ENCODE measurements at places on chromosomes 13 and 19.

DNA sequence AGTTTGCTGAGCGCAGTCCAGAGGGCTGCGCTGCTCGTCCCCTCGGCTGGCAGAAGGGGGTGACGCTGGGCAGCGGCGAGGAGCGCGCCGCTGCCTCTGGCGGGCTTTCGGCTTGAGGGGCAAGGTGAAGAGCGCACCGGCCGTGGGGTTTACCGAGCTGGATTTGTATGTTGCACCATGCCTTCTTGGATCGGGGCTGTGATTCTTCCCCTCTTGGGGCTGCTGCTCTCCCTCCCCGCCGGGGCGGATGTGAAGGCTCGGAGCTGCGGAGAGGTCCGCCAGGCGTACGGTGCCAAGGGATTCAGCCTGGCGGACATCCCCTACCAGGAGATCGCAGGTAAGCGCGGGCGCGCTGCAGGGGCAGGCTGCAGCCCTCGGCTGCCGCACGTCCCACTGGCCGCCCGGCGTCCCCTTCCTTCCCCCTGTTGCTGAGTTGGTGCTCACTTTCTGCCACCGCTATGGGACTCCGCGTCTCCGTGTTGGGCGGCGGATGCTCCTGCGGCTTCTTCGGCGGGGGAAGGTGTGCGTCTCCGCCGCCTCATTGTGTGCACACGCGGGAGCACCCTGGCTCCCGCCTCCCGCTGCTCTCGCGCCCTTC lies 772 bp downstream of the GPC6 start:
- peak; percentile 9 for DNase-seq

DNA sequence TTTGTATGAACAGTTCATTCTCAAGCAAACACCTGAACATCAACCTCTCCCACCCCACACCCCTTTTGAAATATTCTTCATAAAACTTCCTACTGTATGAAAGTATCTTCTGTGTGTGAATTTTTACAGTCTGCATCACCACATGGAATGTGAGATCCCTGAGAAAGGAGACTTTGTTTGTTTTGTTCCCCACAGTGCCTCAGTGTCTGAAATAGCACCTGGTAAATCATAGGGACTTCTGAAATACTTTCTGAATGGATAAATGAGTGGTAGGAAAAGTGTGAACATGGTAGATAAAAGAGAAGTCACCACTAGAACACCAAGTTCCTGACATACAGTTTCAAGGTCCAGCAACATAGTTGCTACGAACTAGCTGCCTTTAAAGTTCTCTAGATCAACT lies 1071.2 kb downstream of the EFNB2 start:
- no peak for DNase-seq

DNA sequence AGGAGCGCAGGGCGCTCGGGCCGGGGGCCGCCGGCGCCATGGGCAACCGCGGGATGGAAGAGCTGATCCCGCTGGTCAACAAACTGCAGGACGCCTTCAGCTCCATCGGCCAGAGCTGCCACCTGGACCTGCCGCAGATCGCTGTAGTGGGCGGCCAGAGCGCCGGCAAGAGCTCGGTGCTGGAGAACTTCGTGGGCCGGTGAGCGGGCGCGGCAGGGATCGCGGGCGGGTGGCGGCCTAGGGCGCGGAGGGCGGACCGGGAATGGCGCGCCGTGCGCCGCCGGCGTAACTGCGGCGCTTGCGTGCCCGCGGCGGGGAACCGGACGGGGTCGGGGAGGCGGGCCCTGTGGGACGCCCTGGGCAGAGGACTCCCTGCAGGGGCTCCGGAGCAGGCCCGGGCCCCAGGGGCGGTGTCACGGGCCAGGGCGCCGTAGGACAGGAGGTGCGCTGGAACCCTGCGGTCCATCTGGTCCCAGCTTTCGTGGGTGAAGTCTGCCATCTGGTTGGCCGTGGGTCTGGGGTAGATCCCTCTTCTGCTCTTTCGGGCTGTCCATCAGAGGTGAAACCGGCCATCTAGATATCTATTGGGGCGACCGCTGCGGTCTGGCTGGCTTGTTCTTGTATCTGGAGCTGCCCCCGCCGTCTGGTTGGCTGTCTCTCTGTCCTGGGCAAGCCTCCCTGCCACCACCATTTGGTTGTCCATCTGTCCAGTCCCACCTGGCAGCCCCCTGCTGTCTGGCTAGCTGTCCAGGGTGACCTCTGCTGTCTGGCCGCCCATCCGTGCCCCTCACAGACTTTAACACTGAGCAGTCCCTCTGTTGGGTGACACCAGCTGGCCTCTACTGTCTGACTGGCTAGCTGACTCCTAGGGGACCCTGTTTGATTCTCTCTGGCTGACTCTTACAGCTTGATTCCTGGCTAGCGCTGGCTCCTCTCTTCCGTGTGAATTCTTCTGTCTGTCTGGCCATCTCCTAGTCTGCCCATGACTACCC lies 622 bp downstream of the DNM2 start:
- DNase-seq: no peak

DNA sequence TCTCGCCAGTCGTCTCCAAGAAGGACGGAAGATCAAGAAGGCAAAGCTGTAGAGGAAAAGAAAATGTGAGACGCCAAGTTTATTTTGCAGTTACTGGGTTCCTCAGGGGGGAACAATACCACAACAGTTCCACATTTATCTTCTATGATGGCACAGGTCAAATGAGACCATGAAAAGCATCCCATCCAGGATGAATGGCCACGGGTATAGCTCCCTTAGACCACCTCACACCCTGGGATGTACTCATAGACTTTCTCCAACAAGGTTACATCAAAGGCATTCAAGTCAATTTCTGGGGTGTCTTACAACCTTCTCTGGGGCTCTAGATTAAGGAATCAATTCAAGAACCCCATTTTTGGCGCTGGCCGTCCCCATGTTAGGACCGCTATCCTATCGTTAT lies 4.5 kb downstream of the PEG3 start:
- DNase-seq: no peak

DNA sequence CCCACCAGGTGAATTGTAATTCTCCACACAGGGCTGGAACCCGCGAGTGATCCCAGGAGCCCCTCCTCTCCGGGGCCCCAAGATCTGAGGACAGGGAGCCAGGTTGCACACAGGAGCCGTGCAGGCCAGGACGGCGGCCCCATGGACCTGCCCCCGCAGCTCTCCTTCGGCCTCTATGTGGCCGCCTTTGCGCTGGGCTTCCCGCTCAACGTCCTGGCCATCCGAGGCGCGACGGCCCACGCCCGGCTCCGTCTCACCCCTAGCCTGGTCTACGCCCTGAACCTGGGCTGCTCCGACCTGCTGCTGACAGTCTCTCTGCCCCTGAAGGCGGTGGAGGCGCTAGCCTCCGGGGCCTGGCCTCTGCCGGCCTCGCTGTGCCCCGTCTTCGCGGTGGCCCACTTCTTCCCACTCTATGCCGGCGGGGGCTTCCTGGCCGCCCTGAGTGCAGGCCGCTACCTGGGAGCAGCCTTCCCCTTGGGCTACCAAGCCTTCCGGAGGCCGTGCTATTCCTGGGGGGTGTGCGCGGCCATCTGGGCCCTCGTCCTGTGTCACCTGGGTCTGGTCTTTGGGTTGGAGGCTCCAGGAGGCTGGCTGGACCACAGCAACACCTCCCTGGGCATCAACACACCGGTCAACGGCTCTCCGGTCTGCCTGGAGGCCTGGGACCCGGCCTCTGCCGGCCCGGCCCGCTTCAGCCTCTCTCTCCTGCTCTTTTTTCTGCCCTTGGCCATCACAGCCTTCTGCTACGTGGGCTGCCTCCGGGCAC lies 3.9 kb downstream of the FFAR1 start:
- DNase-seq: no peak

- no peak for DNase-seq
These were observed 41.9 kb downstream of the TEX26 start for GRCh38 chr13:30974350-30974749.

GRCh38 chr13:23754506-23754905 lies 134.7 kb downstream of the MIPEP start:
- no peak for DNase-seq

GRCh38 chr19:16436780-16437332 lies 34.9 kb downstream of the EPS15L1 start:
- DNase-seq: no peak
